ENCODE measurements at places on chromosomes 12 and 14. TPM values are rescaled to one million over a fixed set of nuclear protein-coding genes. Genes with fewer than 3 reads are reported as not detected.

GRCh38 chr14:36655571-36655962, 6.1 kb upstream of the PAX9 start:
- no peak for DNase-seq

DNA sequence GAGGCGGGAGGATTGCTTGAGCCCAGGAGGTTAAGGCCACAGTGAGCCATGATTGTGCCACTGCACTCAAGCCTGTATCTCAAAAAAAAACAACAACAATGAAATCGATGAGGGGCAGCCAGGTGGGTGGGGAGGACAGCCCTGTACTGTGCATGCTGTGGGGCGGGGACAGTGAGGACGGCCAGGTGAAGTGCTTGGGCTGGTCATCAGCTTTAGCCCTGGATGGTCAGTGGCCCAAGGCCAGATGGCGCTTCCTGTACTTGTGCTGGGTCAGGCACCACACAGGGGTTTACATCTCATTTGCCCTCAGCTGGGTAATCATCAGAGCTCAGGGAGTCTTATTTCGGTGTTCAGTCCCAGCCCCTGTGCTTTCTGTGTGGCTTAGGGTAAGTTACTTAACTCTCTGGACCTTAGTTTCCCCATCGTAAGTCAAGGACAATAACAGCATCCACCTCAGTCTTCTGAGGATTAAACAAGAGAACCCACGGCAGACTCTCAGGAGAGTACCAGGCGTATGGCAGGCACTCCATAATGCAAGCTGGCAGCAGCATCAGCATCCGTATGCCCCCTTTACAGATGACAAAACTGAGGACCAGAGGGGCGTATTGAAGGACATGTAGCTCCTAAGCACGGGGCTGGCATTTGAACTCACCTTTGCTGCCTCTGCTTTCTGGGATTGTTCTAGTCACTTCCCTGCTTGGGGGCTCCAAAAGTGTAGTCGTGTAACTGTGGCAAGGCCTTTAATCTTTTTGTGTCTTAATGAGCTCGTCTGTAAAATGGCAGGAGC, 71.9 kb downstream of the SLC25A47 start:
- DNase-seq = no peak

GRCh38 chr12:112419297-112420133, 768 bp downstream of the PTPN11 start:
- DNase-seq = no peak

DNA sequence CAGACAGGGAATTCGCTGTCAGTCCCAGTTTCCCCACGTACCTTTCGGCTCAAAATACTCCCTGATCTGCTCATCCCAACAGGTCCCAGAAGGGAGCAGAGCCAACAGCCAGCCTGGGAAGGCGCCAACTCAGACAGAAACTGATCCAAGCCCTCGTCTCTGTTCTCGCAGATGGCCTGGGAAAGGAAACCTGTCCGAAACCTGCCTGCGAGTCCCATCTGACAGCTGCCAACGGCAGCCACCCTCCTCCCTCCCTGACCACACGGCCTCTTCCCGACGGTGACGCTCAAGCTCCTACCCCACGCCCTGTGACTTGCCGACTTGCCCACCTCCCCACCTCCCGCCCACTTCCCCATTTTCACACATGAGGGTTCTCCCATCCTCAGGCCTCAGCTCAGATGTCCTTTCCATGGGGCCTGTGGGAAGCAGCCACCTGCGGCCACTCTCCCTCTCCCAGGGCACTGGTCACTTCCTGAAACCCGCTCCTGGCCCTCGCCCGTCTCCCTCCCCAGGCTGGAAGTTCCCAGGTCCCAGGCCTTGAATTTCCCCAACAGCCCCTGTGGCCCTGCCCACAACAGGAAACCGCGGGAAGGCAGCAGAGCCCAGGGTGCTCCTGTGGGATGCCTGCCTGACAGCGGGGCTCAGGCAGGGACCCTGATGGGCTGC, 60.9 kb upstream of the FBRSL1 start:
- no peak for DNase-seq

DNA sequence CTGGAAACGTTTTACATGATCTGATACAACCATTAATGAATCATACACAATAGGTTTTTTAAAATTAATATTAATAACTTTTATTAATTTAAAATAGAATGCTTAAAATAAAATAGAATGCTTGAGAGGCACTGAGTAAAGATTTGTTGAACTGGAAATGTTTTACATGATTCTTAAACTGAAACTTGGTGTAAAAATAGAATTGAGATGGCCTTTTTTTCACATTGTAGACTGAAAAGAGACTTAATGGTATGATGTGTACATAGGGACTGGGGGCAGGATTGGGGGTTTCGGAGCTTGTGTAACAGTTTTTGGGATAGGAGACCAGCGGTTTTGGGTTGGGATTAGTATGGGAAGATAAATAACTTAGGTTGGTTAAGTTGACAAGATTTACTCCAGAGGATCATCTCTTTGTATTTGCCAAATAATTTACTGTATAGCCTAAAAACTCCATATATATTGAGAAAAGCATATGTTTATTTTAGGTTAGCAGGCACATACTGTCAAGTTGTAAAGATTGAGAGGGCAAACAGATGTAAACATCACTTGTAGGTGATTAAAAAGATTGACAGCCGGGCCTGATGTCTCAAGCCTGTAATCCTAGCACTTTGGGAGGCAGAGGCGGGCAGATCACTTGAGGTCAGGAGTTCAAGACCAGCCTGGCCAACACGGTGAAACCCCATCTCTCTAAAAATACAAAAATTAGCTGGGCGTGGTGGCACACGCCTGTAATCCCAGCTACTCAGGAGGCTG, 2.0 kb upstream of the ZNF410 start:
- no peak for DNase-seq

DNA sequence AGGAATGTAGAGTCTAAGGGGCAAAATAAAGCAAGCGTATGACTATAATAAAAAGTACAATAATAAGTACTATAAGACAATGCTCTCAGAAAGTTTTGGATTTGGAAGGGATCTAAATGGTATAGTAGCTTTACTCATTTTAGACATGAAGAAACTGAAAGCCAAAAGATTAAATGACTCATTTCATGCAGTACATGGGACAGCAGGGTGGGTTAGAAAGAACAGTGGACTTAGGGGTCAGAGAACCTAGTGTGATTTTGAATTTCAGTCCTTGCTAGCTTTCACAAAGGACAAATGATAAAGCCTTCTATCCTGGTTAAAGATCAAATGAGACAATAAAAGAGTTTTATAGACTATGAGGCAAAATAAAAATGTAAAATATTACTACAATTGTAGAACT, 6.8 kb upstream of the LEMD3 start:
- DNase-seq = no peak

LRP1-AS gene
- total RNA-seq = not detected

ERG28 gene
- 20.4 TPM for total RNA-seq

KRT73 gene
- not detected for total RNA-seq

TMEM121 gene
- total RNA-seq = 6.0 TPM

NELL2 gene
- not detected for total RNA-seq

PKP2 gene
- total RNA-seq = 5.3 TPM

GEMIN2 gene
- 14.0 TPM for total RNA-seq

ASCL1 gene
- not detected for total RNA-seq

KRT86 gene
- total RNA-seq = 0.44 TPM

All from chondrocyte (in vitro differentiated cells).